HS-5 (cell line): ENCODE measurements at places on chromosomes 13 and 19.

DNA sequence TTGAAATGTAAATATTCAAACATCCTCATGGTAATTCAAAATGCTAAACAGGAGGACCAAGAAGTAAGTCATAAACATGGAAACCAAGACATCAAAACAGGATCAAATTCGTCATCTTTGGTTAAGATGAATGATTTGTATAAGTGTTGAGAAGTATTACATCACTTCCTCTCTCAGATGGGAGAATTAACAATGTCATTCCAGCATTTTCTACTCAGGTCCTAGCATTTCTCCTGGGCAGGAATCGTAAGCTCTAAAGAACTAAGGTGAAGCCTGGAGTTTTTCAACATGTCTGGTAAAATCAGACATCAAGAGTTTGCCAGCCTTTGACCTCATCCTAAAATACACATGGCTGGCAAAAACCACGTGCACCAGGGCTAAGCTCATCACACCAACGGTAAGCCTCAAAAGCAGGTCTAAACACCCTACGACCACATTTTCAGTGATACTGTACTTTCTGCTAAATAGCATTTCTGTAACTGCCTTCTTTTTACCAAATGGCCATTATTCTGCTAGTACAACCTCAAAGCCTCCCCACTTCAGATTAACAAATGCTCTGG is 24.8 kb downstream of the RANBP3 start:
- no peak for DNase-seq

- no peak for DNase-seq
Observed at GRCh38 chr19:1847348-1847683, 967 bp downstream of the REXO1 start.

DNA sequence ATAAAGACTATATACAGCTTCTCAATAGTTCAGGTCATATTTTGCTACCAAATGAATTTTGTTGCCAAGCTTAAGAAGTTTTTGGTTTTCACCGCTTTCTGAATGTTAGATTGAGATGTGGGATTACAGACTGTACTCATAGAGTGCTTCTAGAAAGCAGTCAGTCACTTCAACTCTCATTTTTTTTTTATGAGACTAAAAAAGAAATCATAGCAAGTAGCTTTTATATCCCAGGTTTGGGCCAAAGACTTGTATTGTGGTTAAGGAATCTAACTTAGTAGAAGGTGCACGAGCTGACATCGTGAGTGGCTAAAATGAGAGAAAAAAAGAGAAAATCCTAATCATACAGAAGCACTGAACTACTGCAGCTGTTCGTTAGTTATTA is 2.2 kb upstream of the USPL1 start:
- no peak for DNase-seq

- no peak for DNase-seq
Observed at GRCh38 chr19:10583036-10583776, 3.9 kb downstream of the AP1M2 start.

DNA sequence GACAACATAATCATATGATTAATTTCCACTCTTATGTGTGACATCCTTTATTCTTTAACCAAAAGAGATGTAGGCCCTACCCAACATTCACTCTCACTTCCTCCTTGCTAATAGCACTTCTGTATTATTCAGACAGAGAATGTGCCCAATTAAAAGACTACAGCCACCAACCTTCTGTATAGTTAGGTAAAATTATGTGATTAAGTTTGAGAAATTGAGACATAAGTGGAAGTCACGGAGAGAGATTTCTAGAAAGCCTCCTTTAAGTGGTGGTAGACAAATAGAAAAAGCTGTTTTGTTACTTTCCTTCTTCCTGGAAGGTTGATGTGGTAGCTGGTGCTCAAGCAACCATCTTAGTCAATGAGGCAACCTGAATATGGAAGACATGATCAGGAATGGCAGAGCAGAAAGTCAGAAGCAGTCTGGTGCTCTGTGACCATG is 14.8 kb downstream of the EPSTI1 start:
- no peak for DNase-seq

- DNase-seq, result no peak
Observed at GRCh38 chr13:32113532-32113931, 82.0 kb downstream of the FRY start.

DNA sequence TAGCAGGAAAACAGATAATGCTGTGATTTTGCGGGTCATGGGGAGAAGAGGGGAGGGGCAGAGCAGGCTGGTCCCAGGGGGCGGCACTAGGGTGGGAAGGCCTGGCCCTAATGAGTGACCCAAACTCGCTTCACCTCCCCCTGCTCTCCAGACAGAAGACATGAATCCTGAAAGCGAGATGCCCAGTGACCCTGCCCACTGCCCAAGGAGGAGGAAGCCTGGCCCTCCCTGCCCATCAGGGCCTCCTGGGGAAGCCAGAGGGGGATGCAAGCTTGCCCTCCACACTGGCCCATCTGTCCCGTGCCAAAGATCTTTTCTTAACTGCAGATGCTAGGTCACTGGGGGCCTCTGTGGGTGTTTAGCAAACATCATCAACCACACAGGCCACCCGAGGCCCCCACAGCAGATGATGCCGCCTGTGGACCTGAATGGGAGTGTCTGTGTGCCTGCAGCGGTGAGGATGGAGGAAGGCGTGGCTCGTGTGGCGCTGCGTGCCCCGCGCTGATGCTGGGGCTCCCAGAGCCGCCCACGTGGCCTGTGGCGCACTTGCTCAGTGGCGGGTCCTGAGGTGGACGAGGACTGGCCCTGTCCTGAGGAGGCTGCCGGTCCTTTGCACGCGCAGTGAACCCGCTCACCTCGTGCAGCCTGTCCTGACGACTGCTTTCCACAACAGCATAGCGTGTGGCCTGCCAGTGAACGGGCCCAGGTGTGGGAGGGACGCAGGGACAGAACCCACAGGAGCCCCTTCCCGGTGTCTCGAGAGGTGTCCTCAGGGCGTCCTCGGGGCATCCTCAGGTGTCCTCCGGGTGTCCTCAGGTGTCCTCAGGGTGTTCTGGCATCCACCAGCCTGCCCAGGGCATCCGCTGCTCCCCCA is 80.5 kb upstream of the MCF2L start:
- DNase-seq, result no peak

DNA sequence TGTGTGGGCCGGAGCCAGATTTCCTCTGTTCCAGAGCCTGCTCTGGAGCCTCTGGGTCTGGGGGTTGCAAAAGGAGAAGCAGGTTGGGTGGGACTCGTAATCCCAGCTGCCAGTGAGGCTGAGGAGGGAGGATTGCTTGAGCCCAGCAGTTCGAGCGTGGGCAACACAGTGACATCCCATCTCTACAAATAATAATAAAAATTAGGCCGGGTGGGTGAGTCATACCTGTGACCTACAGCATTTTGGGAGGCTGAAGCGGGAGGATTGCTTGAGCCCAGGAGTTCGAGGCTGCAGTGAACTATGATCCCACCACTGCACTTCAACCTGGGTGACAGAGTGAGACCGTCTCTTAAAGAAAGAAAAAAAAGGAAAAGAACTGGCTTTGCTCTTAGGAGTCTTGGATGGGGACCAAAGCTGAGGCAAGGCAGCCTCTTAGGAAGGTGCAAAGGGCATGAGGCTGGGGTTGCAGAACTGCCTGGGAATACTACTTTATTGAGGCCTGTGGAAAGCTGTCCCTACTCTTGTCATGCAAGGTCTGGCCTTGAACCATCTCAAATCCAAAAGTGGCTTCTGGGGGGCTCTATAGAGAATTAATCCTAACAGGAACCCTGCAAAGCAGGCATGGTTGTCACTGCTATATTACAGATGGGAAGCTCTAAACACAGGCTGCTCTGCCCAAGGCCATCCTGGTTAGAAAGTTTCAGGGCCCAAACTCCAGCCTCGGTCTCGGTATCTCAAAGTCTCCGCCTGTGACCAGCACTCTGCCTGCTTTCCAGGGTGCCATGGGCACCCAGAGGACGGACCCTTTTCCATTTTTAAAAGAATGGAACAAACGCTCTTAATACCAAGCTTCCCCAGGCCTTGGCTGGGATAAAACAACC is 880 bp upstream of the C19orf12 start:
- no peak for DNase-seq

DNA sequence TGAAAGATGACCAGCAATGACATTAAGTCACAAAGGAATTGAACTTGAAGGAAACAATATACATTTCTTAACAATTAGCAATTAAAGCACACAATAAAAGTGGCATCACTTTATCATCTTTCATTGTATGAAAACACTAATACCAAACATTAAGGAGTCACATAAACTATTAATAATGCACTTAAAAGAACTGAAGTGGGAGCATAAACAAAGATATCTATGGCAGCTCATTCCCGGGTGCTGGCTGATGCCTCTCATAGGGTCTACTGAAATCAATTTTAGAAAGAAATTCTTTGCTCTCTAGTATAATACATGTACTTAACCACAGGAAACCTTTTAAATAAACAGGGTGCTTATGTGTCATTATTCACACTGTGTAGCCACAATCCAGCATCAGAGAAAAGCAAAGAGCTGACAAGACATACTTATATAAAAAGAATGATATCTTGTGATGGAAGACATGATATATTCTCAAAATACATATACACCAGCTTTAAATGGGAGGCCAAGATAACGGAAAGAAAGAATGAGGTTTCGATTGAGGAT is 1207.8 kb downstream of the EFNB2 start:
- DNase-seq, result no peak

DNA sequence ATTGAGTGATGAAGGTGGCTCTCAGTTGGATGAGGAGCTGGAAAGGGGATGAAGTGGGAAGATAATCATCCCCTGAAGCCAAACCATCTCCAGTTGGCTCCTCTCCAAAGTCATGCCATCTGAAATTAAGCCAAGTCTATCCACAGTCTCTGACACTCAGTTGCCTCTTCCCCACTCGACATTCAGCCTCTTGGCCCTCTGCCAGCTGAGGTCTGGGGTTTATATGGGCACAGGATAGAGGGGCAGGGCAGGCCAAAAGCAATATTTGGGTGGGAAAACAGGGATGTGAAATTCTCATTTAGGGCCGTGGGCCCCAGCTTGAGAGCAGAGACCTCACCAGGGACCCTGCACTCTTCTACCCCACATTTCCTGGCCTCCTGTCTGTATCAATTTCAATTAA is 85.9 kb downstream of the SLITRK1 start:
- DNase-seq, result no peak

DNA sequence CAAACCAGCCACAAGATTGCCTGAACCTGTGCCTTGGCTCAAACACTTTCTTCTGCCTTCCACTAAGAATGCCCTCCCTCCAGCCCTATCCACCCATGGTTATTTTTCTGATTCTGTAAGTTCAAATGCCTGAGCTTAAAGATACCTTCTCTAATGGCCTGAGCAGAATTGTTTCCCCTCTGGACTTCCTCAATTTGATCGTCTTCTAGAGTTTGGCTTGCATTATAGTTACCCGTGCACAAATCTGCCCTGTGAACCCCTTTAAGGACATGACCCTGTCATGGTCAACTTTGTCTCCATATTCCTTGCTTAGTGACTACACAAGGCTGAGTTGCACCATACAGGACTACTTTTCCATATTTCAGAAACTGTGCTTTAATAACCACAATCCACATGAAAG is 481.0 kb downstream of the FOXO1 start:
- DNase-seq, result no peak

DNA sequence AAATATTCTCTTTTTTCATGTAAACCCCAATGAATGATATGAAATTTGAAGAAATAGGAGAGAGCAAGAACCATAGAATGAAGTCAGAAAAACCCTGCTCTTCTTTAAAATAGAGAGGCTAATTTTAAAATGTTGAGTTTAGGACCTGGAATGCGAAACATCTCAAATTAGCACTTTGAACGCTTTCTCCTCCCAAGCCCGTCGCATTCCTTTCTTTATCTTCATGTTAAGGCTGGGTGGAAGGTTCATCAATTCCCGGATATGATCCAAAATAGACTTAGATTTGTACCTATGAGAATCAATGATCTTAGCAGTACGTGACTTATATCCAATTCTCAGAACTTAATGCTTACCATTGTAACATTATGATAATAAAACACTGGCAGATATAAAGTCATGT is 24.1 kb upstream of the LGALS16 start:
- DNase-seq, result no peak

- no peak for DNase-seq
Observed at GRCh38 chr13:48858122-48858902, 117.4 kb upstream of the FNDC3A start.

- DNase-seq, result no peak
Observed at GRCh38 chr13:30552567-30552966, 65.2 kb upstream of the USPL1 start.

- no peak for DNase-seq
Observed at GRCh38 chr19:33532859-33533460, 11.4 kb upstream of the PEPD start.

DNA sequence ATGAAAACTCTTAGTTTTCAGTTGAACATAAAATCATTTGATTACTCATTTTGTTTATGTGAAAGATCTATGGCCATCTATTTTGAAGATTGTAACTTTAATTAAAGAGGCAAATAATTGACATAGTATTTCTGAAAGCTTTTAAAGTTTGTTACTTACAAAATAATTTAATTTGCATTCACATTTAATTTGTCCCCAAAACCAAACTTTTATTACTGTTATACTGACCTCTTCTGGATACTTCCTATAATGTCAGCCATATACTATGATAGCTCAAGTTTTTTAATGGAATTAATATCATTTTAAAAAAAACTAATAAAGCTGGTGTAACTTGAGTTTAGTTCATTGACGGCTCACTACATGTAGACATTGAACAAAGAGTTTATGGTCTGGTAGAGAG is 4.9 kb upstream of the SGCG start:
- DNase-seq, result no peak

GRCh38 chr13:42113478-42113877 is 65.0 kb downstream of the DGKH start:
- no peak for DNase-seq

GRCh38 chr13:100221166-100221565 is 132.3 kb downstream of the PCCA start:
- no peak for DNase-seq

GRCh38 chr13:33132644-33133440 is 116.6 kb downstream of the KL start:
- no peak for DNase-seq

- no peak for DNase-seq
Observed at GRCh38 chr19:14770944-14771839, 7.2 kb downstream of the ADGRE2 start.

- no peak for DNase-seq
Observed at GRCh38 chr13:89988206-89988605, 1359.3 kb upstream of the MIR17HG start.

- DNase-seq, result no peak
Observed at GRCh38 chr19:1859331-1859781, 4.0 kb downstream of the KLF16 start.

DNA sequence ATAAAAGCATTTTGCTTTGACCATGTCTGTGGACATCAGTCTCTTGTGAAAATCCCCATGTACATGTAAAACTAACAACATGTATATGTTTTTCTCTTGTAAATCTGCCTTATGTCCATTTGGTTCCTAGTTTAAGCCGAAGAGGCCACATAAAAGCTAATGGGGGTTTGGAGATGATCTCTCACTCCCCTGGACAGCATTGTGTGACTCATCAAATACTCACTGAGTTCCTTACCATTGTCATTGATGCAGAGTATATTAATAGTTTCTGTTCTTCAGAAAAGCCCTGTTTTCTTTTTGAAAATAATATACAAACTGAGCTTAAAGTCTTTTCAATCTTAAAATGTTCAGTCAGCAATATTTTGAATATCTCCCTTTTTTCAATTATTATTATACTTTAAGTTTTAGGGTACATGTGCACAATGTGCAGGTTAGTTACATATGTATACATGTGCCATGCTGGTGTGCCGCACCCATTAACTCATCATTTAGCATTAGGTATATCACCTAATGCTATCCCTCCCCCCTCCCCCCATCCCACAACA is 536.7 kb upstream of the HTR2A start:
- no peak for DNase-seq

- DNase-seq, result no peak
Observed at GRCh38 chr13:24050292-24050711, 110.2 kb upstream of the SPATA13 start.
